Tracheal epithelial cell (primary cell): ENCODE measurements at places on chromosomes 11 and 22. TPM values are rescaled to one million over a fixed set of nuclear protein-coding genes. Genes with fewer than 3 reads are reported as not detected.

The ADAMTS15 gene
- total RNA-seq: 0.21 and 0.24 TPM in 2 replicates

The NLRP6 gene
- total RNA-seq: not detected in 2 replicates

The IFT27 gene
- 8.9 and 11.3 TPM in 2 replicates for total RNA-seq

The RFPL2 gene
- total RNA-seq: not detected in 2 replicates

The RAB38 gene
- total RNA-seq: 118 and 227 TPM in 2 replicates

The NELL1 gene
- total RNA-seq: 0.48 TPM in 1 of 2 replicates, not detected in the other

The NAALADL1 gene
- 15.9 and 18.1 TPM in 2 replicates for total RNA-seq

The ARVCF gene
- 7.9 and 27.5 TPM in 2 replicates for total RNA-seq

The GALNT18 gene
- total RNA-seq: 31.8 and 38.8 TPM in 2 replicates
